GM19239 (cell line): ENCODE measurements at places on chromosomes 2 and 18.

GRCh38 chr18:26471027-26471426, 77.3 kb downstream of the KCTD1 start:
- no peak for DNase-seq

GRCh38 chr2:229879191-229879950, 42.4 kb downstream of the TRIP12 start:
- no peak for DNase-seq

- no peak for DNase-seq
These were observed 49.8 kb downstream of the PIAS2 start for GRCh38 chr18:46867367-46868143.

GRCh38 chr18:74283646-74284045, 8.1 kb downstream of the CYB5A start:
- no peak for DNase-seq

DNA sequence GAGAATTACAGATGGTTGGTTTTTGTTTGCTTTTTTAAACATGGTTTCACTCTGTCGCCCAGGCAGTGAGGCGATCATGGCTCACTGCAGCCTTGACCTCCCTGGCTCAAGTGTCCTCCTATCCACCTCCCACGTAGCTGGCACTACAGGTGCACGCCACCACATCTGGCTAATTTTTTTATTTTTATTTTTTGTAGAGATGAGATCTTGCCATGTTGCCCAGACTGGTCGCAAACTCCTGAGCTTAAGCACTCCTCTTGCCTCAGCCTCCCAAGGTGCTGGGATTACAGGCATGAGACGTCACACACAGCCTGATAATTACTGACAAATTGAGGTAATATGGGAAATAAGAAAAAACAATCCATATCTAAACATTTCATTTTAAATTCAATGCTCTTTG, 110.5 kb upstream of the ZSWIM2 start:
- DNase-seq = no peak

DNA sequence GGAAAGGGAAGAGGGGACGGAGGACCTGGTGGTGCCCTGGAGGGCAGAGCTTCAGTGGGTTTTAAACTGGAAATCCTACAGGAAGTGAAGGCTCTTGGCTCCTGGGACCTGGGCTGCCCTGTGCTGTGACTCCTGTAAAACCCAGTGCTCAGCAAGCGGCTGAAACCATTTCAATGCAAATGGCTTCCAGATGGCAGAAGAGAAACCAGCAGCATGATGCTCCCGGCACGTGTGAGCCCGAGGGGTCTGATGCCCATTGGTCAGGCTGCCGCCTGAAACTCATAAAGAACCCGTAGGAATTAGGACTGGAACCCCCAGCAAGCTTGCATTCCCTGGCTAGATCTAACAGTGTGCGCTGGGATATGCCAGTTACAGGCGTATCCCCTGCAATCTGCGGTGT, 109.2 kb upstream of the THOC1 start:
- no peak for DNase-seq

DNA sequence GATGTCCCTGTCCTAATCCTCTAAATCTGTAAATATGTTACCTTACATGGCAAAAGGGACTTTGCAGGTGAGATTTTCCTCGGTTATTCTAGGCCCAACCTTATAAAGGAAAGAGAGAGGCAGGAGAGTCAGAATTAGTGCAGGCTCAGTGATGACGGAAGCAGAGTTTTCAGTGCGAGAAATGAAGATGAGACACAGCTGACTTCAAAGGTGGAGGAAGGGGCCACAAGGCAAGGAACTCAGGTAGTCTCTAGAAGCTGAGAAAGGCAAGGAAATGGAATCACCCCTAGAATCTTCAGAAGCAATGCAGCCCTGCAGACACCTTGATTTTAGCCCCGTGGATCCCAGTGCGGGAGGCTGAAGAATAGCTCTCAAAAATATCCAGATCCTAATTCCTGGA, 7.2 kb upstream of the LCLAT1 start:
- no peak for DNase-seq

DNA sequence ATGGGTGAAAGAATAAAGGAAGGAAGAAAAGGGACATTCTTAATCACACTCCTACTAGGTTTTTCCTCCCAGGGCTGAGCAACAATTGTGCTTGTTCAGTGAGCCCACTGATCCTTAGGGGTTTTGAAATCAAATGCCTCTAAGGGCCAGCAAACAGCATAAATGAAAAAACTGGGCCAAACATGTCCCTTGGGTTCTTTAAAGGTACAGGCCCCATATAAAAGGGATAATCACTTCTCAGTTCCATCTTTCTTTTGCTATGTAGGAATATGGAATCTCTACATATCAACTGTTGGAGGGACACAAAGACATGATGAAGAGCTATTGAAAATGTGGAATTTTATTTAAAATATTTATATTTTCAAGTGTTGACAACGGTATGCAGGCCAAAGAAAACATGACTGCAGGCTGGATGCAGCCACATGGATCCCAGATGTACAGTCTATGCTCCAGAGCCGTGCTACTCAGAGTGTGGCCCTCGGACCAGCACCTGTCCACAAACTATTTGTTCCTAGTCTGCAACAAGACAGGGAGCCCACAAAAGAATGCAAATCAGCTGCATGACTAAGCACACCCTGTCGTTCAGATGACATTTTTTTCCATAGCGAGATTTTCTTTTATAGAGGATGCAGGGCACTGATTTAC, 110.0 kb downstream of the CDH20 start:
- no peak for DNase-seq

- no peak for DNase-seq
These were observed 177.4 kb downstream of the CAPN13 start for GRCh38 chr2:30629866-30630265.

- no peak for DNase-seq
These were observed 175.5 kb upstream of the KLF7 start for GRCh38 chr2:207341112-207341750.

- DNase-seq = no peak
These were observed 219.5 kb upstream of the TANK start for GRCh38 chr2:160940699-160941098.

- DNase-seq = no peak
These were observed 77.7 kb downstream of the MAP3K20 start for GRCh38 chr2:173153301-173153885.

DNA sequence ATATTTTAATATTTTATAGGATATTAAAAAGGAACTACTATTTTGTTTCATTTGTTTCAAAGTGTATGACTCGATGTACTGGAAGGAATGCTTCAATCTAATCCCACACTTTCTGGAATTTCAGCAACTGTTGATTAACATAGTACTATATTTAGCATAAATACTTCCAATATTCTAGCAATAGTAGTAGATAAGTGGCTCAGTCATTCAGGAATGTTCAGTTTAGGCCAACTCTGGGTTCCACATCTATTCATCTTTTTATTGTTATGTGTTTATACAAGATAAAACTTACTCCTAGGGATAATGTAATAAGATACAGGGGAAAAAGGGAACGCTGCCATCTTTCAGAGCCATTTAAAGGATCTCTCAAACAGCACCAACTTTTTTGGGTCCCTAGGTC, 22.3 kb upstream of the ORC2 start:
- DNase-seq = no peak

- DNase-seq = no peak
These were observed 58.8 kb upstream of the CAPN13 start for GRCh38 chr2:30865892-30866681.

DNA sequence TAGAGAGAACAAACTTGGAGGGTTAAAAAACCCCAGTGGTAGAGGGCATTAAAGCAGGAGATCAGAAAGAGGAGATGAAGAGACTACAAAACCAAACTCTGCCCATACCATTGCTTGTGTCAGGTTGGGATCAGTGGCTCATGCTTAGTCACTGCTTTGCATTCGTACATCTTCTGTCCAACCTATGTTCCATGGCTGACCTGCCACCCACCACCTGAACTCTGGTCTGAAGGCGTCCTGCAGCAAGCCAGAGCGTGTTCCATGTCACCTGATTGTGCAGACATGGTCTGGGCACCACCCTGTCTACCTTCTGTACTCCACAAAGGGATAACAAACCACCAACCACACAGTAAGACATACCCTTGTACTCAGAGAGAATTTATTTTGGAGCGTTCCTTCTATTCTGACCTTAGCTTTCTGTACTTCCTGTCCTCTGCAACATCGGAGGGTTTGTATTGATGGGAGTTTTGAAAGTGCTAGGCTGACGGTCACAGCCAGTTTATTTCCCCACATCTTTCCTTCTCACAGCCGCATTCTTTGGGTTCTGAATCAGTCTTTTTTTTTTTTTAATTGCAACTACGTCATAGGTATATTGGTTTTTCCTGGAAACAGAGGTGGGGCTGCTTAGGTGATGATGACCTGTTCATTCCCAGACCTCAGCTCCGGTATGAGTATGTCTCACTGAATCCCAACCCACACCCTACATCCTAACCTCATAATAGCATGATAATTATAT, 88.3 kb downstream of the SOWAHC start:
- DNase-seq = no peak

GRCh38 chr18:53789376-53790247, 434.9 kb downstream of the MBD2 start:
- DNase-seq = no peak

DNA sequence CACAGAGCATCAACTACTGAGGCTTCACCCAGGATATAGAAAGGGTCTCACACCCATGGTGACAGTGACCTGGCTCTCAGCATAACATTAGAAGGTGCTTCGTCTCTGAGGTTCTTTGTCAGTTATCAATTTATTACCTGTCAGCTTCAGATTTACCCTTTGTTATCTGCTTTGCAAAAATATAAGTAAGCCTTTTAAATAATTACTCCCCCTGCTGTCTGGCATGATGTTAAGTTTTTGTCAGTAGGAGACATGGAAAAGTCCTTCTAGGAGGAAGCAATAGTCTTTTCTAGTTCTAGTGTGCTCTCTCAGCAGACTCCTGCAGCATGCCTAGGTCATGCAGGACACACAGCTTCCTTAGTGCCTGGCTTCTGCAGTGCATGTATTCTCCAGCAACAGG, 149.9 kb downstream of the RDH14 start:
- DNase-seq = no peak

DNA sequence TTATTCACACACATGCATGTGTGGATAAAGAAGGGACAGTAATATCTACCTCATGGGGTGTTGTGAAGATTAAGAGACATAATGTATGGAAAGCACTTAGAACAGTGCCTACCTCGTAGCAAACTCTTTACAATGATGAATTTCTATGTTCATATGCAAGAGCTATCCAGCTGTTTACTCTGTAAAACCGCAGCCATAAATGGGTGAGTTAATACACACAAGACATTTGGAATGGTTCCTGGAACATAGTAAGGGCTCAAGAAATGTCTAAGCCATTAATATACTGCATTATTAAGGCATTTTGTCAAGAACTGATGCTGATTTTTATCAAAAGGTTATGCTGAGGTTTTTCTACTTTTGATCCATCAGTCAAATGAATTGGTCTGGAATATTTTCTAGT, 1076.2 kb downstream of the TSN start:
- no peak for DNase-seq

DNA sequence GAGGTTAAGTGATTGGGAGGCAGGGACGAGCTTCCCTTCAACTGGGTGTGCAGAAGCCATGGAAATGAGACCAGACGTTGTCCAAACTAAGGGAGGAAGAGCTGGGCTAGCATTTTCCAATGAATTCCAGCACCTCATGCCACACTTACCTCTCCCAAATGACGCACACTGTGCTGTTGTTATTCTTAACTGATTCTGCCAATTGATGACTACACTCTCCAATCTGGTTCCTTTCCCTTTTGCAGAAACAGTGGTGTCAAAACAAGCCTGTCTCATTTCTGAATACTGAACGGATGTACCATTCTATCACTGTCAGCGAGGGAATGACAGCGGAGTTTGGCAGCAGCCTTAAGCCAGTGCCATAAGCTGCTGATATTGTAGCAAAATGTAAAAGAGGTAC, 380.5 kb upstream of the HNRNPA3 start:
- no peak for DNase-seq

DNA sequence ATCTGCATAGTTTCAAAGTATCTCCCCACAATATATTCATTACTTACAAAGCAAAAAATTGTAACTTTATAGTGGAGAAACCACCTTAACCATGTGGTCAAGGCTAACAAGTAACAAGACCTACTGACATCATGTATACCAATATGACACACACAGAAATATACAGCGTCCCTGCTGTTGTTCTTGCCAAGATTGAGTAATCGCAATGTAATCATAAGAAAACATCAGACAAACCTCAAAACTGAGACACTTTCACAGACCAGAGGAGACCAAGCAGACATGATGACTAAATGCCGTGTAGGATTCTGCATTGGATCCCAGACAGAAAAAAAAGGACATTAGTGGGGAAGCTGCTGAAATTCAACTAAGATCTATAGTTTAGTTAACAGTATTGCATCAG, 123.0 kb downstream of the ACAA2 start:
- no peak for DNase-seq

DNA sequence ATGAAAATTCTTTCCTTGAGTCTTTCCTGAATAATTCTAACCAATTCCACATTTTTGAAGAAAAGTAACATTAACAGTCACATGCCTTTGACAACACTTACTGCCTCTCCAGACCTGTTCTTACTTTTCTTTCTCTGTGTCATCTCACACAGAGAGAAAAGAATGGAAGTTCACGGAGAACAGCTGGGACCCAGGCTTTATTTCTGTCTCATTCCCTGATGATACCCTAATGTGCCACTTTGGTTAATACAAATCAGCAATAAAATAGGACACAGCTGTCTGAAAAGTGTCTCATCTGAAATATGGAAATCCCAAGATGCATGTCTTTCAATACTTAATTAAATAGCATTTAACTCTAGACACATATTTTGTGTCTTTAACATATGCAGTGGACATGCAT, 42.1 kb upstream of the RAB27B start:
- no peak for DNase-seq

- DNase-seq = no peak
These were observed 6.6 kb upstream of the DNAH7 start for GRCh38 chr2:196075196-196075595.

DNA sequence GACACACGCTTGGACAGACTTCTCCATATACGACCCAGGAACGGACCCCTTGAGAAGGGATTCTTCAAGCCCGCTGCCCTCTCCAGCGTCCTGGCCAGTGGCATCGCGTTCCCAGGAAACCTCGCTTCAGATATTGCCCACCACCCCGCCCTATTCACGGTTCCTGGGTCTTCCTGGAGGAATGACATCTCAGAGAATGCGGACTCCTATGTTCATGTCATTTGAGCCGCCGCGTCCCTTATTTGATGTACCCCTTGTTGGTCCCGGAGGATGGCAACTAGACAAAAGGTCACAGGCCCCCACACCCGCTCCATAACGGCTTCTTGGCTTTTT, 588 bp upstream of the CCDC93 start:
- no peak for DNase-seq

DNA sequence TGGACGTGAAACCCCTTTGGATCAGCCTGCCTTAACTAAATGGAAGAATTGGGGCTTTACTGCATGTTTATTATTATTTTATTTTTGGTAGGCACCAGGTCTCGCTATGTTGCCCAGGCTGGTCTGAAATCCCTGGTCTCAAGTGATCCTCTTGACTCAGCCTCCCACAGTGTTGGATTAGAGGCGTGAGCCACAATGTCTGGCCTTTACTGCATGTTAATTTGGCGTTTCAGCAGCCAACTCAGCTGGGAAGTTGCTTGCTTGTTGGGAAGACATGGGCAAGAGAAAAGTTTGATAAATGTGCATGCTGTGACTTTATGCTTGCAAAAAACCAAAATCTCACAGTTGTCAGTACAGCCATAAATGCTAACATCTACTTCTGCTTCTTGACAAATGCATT, 105.1 kb downstream of the FMNL2 start:
- no peak for DNase-seq

GRCh38 chr2:156151351-156151750, 181.2 kb downstream of the NR4A2 start:
- DNase-seq = no peak
